ENCODE measurements at places on chromosomes 16 and 17. TPM values are rescaled to one million over a fixed set of nuclear protein-coding genes. Genes with fewer than 3 reads are reported as not detected.

Gene OR1F1
- total RNA-seq: not detected

Gene ARHGDIG
- total RNA-seq: not detected

Gene OR3A2
- total RNA-seq: 2.3 TPM

Gene CCL2
- 0.73 TPM for total RNA-seq

Gene TMEM204
- 37.1 TPM for total RNA-seq

Gene PHLPP2
- total RNA-seq: 7.9 TPM

GRCh38 chr17:31373150-31374093 is 18.1 kb upstream of the RAB11FIP4 start:
- no peak for DNase-seq

DNA sequence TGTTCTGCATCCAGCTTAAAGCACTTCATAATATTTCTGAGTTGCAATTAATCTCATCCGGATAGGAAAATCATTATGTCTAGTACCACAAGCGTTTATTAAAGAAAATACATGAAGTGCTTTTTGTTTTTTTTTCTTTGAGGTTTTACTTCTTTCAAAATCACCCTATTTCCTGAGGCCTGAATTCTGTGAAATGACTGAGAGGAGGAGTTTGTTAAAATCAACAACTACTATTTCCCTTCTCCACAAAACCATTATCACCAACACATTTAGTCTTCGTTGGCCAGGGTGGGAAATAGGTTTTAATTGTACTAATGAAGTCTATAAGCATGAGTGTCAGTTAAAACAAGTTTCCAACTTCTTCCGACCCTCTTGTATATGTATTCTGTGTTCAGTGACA is 50.7 kb upstream of the ADCY7 start:
- no peak for DNase-seq

DNA sequence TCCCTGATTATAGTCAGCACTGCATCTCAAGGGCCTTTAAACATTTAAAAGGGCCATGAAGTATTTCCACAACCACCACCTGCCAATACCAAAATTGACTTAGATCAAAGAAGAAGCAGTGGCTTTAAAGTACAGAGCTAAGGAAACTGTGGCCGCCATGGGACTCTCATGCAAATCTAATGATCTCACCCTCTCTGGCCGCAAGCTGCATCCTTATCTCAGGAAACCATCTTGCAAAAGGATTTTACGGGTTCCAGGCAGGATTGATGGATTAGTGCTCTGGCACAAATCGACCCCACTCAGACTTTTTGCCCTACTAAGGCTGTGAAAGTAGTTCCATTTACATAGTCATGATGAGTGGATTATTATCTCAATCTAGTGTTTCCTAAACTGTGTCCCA is 22.6 kb downstream of the CDRT4 start:
- DNase-seq: no peak

DNA sequence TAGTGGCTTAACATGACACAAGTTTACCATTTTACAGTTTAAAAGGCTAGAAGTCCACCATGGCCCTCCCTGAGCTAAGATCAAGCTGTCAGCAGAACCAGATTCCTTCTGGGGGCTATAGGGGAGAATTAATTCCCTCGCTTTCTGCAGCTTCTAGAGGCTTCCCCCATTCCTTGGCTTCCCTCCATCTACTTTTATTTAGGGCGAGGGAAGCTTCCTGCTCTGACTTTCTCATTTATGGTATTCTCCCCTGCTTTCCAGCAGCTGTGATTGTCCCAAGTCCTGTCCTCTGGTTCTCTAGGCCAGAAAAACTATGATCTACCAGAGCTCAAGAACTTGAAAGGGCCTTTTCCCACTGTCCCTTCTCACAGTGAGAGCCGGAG is 4.3 kb downstream of the CETP start:
- no peak for DNase-seq

GRCh38 chr17:81631482-81631881 is 5.4 kb downstream of the NPLOC4 start:
- no peak for DNase-seq

DNA sequence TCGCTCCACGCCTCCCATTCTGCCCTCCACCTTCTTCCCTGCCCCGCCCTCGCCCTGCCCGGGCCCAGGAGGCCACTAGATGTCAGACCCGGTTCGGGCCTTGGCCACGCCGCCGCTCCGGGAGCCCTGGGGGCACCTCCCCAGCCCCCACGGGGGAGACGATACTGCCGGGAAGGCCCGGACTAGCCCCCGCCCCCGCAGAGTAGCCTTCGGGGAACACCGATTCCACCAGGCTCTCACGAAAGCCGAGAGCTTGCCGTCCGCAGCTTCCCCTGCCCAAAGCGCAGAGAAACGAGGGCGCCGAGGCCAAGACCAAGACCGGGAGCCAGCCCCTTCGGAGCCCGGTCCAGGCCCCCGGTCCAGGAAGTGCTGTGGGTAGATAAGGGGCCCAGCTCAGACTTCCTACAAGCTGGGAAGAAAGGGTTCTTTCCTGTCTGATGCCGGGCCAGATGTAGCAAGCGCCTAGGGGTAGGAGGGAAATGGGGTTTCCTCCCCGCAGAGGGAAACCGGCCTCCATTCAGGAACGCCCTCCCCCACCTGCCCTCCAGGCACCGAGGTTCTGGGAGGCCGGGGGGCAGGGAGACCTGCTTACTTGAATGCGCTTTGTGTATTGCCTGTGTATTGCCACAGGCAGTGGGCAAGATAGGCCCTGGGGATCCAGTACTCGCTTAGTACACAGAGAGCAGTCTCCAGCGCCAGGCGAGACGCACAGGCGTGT is 806 bp upstream of the CYB561 start:
- peak; percentile 54 for DNase-seq

DNA sequence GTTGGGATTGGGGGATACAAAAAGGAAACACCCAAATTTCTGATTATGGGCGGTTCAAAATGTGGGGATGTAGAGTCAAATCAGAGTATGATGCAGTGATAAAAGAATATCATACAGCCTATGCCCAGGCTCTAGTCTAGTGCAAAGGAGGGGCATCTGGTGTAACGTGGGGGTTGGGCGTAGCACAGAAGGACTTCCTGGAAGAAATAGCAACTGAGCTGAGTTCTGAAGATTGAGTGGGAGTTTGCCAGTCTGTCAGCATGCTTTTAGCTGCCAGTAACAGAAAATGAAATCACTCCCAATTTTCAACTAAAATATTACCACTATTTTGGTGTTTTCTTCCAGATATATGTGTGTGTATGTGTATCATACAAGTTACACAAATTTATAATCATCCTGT is 196.9 kb downstream of the SPECC1 start:
- no peak for DNase-seq

DNA sequence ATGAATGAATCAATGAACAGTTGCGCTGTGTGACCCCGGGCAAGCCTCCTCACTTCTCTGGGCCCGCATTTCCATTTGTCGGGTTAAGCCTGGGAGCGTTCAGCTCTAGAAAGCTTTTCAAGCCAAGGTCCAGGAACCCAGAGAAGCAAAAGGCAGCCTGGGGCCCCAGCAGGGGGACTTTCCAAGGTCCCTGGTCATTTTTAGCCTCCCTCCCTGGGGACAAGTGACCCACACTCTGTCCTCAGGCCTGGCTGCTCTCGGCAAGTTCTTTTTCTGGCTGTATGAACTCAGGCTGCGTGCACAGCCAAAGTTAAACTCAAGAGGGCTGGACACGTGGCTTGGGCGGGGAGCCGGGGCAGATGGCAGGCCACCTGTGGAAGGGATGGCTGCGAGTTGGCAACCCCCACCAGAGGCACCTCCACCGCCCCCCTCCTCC is 41.4 kb upstream of the CIBAR2 start:
- DNase-seq: no peak

DNA sequence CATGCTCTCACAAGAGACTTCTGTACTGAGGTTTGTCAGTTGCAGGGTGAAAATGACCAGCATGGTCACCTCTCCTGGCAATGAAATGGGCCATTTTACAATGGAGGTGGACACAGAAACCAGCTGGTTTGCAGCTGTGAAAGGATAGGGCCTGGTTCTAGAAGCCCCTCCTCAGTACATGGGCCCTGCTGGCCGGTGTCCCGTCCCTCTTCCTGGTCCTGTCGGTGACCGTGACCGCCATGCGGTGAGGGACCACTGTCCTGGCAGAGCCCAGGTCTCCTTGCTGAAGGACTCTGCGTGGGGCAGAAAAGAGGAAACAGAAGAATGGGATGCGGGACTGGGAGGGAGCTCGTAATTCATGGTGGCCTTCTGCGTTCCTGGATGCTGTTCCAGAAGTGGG is 76.0 kb upstream of the ZNF423 start:
- no peak for DNase-seq

DNA sequence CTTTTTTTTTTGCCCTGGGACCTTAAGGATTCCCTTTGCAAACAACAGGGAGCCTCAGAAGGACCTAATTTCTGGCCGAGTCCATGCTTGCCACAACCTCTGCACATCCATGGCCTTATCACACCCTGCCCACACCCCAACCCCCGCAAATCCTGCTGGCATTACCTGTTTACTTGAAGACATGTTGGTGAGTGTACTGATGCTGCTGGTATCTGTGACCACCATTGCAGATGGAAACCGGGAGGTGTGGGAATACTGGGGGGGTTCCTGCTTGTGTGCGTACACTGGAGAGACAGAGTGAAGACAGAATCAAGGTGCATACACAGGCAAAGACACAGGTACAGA is 46.0 kb downstream of the HNF1B start:
- no peak for DNase-seq

DNA sequence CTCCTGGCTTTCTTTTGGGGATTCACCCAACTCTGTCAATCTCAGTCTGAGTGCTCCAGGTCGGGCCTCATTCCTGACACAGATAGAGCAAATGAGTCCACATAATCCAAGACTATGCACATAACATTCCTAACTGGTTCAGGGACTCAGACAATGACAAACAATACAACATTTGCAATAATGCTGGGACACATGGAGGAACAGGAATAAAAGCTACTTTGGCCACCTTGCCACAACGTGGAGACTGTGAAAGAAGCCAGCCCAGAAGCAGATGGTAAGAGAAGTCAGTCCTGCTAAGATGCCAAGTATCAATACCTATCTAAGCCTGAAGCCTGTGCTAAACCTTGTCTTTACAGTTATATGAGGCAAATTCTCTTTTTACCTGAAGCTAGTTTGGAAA is 39.0 kb downstream of the GLG1 start:
- DNase-seq: no peak

Data from activated CD8-positive, alpha-beta memory T cell treated with anti-CD3 and anti-CD28 coated beads, Interleukin-2, amount 10 ng/mL, durations not matched to agents 7 days and 5 days (primary cell).